ENCODE measurements at places on chromosomes 7 and 10.

- DNase-seq, result no peak
Measured at GRCh38 chr7:2787251-2787951, 56.7 kb downstream of the GNA12 start.

DNA sequence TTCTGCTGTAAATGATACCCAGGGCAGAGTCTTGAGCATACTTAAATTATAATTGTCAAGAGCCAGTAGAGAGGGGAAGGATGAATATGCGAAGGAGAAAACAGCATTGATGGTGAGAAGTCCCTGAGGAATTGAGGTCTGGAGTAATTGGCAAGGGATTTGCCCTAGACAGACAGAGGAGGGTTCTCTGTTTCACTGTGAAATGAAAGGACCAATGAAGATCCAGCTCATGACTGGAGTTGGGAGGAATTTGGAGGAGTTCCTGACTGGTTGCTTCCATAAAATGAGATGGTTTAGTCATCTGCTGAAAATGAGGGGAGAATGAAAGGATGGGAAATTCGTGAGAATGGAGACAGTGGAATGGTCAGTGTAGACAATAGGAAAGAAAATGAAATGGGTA is 6.8 kb downstream of the PRPF18 start:
- DNase-seq, result no peak

DNA sequence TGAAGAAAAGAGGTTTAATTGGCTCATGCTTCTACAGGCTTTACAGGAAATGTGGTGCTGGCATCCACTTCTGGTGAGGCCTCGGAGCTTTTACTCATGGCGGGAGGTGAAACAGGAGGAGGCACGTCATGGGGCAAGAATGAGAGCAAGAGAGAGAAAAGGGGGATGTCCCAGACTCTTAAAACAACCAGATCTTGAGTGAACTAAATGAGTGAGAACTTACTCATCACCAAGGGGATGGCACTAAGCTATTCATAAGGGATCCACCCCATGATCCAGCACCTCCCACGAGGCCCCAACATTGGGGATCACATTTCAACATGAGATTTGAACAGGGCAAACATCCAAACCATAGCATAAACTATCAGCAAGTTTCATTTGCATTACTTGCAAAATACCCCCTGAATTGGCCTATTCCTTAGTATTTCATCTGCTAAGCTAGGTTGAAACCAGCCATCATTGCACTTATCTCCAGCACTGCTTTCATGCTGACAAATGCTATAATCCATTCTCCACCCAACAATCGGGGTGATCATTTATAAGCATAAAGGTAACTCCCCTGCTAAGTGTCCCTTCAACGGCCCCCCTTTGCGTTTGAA is 179.0 kb downstream of the NOC3L start:
- no peak for DNase-seq

DNA sequence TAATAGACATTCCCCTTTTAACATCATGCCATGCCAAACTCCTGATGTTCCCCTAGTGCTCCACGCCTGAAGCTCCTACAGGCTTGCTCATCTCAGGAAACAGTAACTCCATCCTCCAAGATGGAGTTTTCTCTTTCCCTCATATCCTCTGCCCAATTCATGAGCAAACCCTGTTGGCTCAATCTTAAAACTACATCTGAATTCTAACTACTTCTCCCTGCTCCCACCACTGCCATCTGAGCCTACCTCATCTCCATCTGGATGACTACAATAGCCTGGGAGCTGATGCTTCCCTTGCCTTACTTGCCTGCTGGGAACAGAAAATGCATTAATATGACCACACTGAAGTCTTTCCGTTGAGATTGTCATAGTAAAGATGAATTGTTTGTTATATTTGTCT is 271.7 kb upstream of the MKLN1 start:
- DNase-seq, result no peak

GRCh38 chr7:4072161-4072925 is 609.8 kb upstream of the FOXK1 start:
- no peak for DNase-seq
